ENCODE measurements at places on chromosomes 4 and X.
A peak's percentile ranks its signal among the peaks of the same experiment; 100 is the strongest.

DNA sequence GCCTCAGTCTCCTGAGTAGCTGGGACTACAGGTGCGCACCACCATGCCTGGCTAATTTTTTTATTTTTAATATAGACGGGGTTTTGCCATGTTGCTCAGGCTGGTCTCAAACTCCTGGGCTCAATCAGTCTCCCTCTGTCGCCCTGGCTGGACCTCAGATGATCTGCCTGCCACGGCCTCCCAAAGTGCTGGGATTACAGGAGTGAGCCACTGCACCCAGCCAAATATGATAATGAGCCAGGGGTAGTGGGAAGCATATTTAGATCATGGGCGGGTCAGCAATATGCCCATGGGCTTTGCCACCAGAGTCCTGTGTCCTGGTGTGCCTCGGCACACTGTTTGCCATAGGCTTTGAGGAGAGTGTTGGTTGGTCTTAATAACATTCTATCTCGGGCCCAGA is 71.8 kb downstream of the FAM193A start:
- no peak for DNase-seq

DNA sequence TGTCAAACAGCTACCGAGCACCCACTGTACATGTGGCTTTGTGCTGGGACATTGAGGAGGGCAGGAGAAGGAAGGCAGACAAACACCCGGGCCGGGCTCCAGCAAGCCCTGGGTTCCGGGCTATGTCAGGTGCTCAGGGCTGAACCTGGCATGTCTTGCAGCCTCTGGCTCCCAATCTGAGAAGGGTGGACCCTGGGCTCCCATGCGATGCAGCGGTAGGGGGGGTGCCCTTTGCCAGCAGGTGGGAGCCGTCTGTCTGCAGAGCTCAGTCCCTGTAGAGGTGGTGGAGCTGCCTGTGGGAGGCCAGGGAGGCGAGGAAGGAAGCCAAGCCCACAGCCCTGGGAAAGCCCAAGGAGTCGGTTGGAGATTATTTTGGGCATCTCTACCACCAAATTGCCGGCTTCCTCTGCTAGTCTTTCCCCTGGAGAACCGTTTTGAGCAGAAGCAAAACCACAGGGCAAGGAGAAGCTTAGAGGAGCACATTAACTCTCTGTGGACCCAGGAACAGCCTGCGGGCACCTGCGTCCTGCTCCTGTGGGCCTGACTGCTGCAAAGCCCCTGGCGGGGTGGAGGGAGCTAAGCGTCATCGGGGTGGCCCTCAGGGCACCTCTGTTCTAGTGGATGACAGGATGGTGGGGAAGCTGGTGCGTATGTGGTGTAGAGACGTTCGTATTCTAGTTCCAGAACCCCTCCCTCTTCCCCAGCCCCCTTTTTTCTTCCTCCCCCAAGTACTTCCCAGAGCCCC is 10.3 kb downstream of the CPZ start:
- DNase-seq = no peak

- DNase-seq = no peak
Observed at GRCh38 chr4:151810476-151810875, 49.7 kb upstream of the GATB start.

DNA sequence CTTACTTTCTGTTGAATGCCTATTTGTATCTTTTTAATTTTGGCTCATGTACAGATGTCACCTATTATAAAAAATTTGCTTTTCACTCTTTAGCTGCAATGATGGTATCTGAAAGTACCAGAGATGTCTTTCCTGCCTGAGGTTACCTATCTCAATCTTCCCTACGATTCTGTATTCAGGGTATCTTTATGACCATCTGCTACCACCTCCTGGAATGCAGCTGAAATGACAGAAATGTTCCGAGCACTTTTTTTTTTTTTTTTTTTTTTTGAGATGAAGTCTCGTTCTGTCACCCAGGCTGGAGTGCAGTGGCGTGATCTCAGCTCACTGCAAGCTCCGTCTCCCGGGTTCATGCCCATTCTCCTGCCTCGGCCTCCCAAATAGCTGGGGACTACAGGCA is 136.4 kb downstream of the REPS2 start:
- peak; percentile 10 for DNase-seq

GRCh38 chr4:13541720-13542576 is 2.4 kb downstream of the NKX3-2 start:
- peak; percentile 51 for DNase-seq

GRCh38 chr4:173091362-173091761 is 77.2 kb upstream of the GALNT7 start:
- DNase-seq = no peak

DNA sequence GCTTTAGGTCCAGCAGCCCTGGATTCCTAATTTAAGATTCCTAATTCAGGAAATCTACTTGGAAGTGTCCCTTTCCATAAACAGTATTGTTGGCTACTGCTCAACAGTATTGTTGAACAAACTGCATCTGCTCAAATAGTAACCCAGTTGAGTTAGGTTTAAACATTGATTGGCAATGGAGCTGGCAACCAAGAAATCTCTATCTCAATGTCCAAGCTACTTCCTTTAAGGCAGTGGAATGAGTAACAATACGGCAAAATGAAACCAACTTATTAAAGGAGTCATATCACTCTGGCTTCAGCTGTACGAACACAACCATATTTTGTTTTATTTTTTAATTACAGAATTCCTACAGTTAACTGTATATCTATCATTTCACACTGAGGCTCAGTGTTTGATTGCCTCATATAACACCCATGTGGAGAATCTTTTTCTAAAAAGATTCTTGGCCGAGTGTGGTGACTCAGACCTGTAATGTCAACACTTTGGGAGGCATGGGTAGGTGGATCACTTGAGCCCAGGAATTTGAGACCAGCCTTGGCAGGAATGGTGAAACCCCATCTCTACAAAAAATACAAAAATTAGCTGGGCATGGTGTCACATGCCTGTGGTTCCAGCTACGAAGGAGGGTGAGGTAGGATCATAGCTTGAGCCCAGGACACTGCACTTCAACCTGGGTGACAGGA is 71.7 kb upstream of the IL13RA1 start:
- no peak for DNase-seq

DNA sequence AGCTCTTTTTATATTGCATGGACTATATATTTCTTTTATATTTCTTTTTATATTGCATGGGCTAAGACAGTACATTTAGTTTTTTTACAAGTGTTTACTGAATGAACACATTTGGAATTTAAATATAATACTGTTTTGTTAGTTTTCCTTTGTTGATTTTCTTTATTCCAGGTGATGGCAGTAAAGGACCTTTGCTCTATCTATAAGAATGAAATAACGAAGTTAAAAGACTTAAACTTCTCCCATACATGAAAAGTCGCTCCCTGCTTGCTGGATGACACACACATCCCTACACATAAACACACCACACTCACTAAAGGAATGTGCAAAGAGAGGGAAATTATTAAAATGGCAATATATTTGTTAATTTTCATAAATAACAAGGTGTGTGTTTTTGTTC is 102.5 kb upstream of the ANXA10 start:
- no peak for DNase-seq

DNA sequence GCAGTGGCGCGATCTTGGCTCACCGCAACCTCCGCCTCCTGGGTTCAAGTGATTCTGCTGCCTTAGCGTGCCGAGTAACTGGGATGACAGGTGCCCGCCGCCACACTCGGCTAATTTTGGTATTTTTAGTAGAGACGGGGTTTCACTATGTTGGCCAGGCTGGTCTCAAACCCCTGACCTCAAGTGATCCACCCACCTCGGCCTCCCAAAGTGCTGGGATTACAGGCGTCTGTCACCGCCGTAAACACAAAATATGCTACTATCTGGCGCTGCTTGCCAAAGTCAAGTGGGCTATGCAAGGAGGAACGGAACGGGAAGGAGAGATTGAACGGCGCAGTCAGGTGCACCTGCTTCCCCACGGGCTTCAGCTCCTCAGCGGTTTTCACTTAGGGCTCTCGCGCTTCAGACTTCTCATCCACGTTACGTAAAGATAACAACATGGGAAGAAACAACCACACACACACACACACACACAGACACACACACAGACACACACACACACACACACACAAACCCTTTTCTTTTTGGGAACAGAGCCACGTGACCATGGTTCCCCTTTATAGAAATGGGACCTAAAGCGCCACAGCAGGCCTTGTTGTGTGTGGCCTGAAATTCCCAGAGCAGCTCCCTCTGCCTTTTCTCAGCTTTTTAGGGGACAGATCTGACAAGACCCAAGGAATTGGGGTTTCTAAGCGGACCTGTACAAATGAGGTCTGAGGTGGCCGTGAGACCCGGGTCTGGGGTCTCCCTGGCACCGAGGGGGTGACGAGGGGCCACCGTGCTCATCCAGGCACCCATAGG is 1.5 kb downstream of the P2RY8 start:
- DNase-seq = peak; percentile 78
